ENCODE measurements at places on chromosomes 1 and 21. TPM values are rescaled to one million over a fixed set of nuclear protein-coding genes. Genes with fewer than 3 reads are reported as not detected.

The SUSD4 gene
- total RNA-seq = not detected

The GJA9 gene
- total RNA-seq = not detected

The BECN2 gene
- total RNA-seq = not detected

The ATP1A4 gene
- not detected for total RNA-seq

The LDLRAD1 gene
- not detected for total RNA-seq

The SLC30A2 gene
- not detected for total RNA-seq

The ADGRL2 gene
- 54.0 TPM for total RNA-seq

The GALNT2 gene
- total RNA-seq = 134 TPM

The SLAMF9 gene
- total RNA-seq = not detected

The RGSL1 gene
- not detected for total RNA-seq

The FCRL5 gene
- not detected for total RNA-seq

The TRAPPC3 gene
- total RNA-seq = 53.1 TPM

The NHLH2 gene
- not detected for total RNA-seq

The CLDN17 gene
- total RNA-seq = not detected

The LAPTM5 gene
- 1.3 TPM for total RNA-seq

The RNU1-3 gene
- total RNA-seq = under 0.01 TPM

The THAP3 gene
- total RNA-seq = 24.9 TPM

The CR1 gene
- not detected for total RNA-seq

The INSRR gene
- not detected for total RNA-seq

The ESRRG gene
- not detected for total RNA-seq

The ZSWIM5 gene
- total RNA-seq = 0.39 TPM

The NR5A2 gene
- 0.25 TPM for total RNA-seq

The PLA2G2D gene
- not detected for total RNA-seq

Data from cardiac ventricle fibroblast (primary cell).